ENCODE measurements at places on chromosomes 7 and 10.

DNA sequence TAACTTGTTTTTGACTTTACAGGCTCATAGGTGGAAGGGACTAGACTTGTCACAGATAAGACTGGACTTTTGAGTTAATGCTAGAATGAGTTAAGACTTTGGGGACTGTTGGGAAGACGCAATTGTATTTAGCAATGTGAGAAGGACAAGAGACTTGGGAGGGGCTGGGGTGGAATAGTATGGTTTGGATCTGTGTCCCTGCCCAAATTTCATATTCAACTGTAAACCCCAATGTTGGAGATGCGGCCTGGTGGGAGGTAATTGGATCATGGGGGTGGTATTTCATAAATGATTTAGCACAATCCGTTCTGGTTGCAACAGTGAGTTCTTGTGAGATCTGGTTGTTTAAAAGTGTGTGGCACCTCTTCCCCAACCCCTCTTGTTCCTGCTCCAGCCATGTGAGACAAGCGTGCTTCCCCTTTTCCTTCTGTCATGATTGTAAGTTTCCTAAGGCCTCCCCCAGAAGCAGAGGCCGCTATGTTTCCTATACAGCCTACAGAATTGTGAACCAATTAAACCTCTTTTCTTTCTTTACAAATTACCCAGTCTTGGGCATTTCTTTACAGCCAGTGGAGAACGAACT is 22.6 kb downstream of the RNF216 start:
- DNase-seq: no peak

GRCh38 chr7:1288996-1289551 is 56.4 kb downstream of the UNCX start:
- DNase-seq: no peak

DNA sequence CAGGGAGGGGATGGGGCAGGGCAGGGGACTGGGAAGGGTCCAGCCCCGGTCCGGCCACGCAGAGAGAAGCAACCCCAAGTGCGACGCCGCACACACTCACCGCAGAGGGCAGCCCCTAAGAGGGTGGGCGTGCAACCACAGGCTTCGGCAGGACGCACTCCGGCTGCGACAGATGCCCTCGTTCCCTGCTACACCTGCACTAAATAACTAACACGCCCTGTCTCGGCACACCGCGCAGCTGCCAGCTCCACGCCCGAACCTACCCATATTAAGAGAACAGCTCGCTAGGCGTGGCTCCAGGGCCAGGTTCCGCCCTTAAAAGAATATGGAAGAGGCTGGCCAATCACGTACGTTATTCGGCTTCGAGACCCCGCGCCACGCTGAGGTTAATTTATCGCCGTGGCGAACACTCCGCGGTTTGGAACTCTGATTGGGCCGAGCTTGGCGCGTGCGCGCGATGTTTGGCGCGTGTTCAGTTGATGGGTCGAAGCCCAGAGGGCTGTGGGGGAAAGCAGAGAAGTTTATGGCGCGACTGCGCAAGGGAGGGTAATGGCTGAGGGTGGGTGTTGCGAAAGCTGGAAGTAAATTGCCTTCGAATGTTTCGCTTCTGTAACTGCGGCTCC is 91.1 kb downstream of the OR13A1 start:
- DNase-seq: no peak

DNA sequence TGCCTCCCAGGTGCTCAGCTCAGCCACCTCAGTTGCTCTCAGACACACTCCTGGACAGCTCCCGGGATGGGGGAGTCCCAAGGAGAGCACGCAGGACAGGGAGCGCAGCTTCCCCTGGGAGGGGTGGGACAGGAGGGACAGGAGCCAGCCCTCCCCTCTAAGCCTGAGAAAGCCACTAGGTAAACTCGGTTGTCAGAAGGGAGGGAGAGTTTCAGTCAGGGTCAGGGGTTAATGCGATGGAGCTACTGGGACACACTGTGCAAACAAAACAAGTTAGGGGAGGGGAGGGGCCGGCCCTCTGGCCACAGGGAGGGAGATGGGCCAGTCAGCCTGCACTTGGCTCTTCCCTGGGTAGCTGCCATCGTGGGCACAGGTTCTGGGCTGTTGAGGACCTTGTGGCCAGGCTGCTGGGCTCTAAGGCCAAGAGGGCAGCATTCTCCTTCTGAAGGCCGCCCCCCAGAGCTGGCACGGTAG is 31.1 kb downstream of the KAZALD1 start:
- DNase-seq: no peak

GRCh38 chr7:121041516-121042148 is 53.1 kb downstream of the CPED1 start:
- no peak for DNase-seq
